Uterine smooth muscle cell (primary cell): ENCODE measurements at places on chromosomes 6 and 20. TPM values are rescaled to one million over a fixed set of nuclear protein-coding genes. Genes with fewer than 3 reads are reported as not detected.

Gene AVP
- total RNA-seq, result not detected in 2 replicates

Gene GPSM3
- total RNA-seq, result 0.44 and 0.87 TPM in 2 replicates

Gene BPI
- 0.12 TPM in 1 of 2 replicates, not detected in the other for total RNA-seq

Gene CFAP206
- total RNA-seq, result 0.37 and 0.66 TPM in 2 replicates

Gene ACSS1
- 5.5 and 6.6 TPM in 2 replicates for total RNA-seq

Gene SAMD5
- total RNA-seq, result 0.44 and 1.00 TPM in 2 replicates

Gene TCF21
- 1.9 and 5.5 TPM in 2 replicates for total RNA-seq
